Activated T-cell treated with anti-CD3 and anti-CD28 coated beads for 24 hours (primary cell): ENCODE measurements at places on chromosomes 5 and 9.
A peak's percentile ranks its signal among the peaks of the same experiment; 100 is the strongest.

- DNase-seq, result no peak
Observed at GRCh38 chr5:28415791-28416443, 1377.5 kb upstream of the CDH9 start.

DNA sequence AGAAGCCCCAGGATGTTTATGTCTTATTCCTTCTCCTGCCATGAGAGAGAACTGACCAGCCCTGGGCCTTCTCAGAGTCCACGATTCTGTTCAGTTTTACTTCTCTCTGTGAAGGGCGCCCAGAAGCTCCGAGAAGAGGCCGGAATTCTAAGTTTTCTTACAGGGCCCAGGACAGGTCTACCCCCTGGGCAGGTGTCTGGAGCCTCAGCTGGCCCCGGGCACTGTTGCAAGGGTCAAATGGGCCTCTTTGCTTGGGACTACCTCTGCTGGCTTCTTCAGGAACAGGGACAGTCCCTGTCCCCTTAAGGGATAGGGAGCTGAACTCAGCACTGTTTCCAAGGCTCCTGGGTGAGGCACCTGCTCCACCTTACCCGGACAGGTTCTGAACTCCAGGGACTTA lies 55.0 kb downstream of the RASGEF1C start:
- DNase-seq, result no peak

GRCh38 chr5:137696481-137696880 lies 39.4 kb downstream of the KLHL3 start:
- peak; percentile 57 for DNase-seq

DNA sequence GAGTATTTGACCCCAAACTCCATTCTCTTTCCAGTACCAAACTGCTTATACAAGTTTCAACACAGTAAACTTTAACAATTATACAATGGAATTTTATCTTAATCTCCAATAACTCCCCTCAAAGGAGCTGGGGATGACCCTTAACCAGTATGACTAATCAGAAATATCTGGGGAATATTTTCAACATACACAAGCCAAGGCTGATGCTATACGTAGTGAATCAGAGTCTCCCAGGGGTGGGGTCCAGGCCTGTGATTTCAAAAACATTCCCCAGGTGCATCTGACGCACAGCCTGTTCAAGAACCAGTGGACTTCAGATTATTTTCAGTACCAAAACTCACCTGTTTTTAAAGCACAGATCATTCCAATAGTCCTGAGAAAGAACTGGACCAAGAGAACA lies 11.8 kb upstream of the SEMA5A start:
- no peak for DNase-seq

GRCh38 chr5:173498286-173498685 lies 118.2 kb downstream of the BOD1 start:
- DNase-seq, result no peak

DNA sequence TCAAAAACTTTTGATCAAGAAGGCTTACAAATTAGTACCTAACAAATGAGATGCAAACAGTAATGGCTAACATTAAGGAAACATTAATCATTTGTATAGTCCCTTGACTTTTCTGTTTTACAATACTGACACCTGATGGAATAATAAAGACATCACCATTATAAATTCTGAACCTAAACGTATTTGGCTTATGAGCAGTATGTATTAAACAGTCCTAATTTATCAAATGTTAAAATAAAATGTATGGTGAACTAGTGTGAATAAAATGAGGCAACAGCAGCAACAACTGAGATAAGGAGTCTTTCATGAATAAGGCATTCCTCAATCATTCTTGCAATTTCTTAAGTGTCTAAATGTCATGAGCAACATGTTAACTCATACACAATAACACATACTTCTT lies 6.0 kb downstream of the PUM3 start:
- no peak for DNase-seq

DNA sequence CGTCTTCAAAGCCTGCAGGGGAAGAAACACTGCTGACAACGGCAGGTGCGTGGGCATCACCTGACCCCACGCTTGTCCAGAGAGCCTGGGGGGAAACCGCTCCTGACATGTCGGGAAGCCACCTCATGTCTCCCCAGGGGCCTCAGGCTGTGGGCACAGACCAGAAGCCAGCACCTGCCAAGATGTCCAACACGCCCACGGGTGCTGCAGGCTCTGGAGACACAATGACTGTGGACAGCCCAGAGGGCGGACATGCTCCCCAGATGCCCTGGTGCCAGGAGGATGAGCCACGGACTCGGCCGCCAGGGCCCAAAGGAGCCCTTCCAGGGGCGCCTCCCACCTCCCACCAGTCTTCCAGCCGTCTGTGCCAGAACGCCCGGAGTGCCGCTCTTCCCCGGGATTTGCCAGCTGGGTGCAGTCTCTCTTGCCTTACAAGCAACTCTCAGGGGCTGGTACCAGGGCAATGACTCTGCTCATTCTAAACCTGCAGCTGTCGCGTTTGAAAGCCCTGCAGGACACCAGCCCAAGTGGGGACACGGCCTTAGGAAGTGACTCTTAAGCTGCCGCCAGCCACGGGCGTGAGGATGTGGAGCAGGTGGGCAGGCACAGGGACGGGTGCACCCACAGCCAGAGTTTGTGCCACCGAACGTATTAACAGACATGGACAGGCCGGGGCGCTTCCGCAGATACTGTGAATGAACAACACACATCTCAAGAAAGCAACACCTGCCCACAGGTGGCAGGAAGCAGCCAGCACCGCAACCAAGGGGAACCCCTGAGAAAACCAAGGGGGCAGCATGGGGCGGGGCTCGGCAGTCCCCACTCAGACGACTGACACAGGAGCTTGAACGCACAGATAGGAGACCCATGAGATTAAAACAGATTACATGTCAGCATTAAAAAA lies 6.8 kb upstream of the LHX3 start:
- no peak for DNase-seq

DNA sequence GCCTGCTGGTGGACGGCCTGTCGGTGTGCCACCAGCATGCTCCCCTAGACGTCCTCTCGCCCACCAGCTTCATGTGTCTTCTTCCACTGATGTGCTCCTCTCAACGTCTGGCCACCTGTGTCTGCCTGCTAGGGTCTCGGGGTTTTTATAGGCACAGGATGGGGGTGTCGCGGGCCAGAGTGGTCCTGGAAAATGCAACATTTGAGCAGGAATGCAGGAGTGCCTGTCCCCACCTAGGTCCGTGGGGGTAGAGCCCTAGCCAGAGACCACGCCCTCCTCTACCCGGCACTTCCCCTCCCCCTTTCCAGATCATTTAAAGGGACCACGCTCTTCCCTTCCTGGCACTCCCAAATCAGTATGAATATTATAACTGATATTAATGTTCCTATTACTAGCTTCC lies 48.0 kb upstream of the OSMR start:
- no peak for DNase-seq

GRCh38 chr5:173919443-173919842 lies 31.3 kb downstream of the CPEB4 start:
- DNase-seq, result no peak

- DNase-seq, result no peak
Observed at GRCh38 chr5:59988396-59988795, 94.9 kb upstream of the PDE4D start.

- no peak for DNase-seq
Observed at GRCh38 chr5:171571663-171572062, 152.2 kb downstream of the FGF18 start.

DNA sequence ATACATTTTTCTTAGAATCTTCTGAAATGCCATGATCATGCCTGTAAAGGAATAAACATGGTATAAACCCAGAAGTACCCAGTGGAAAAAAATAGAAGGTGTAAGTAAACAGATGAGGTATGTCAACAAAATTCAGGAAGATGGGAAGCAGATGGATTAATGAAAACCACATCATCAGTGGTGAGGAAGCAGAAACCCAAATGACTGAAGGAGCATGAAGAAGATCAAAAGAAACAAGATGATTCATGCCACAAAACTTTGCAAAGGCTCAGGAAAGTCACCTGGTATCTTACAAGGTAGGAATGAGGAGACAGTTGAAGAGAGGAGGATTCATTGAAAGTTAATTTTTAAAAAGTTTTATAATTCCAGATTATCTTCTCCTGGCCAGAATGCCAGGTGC lies 132.8 kb upstream of the PAPPA start:
- DNase-seq, result no peak

- DNase-seq, result no peak
Observed at GRCh38 chr5:10735569-10736276, 25.3 kb downstream of the DAP start.

- DNase-seq, result no peak
Observed at GRCh38 chr9:18429070-18429469, 44.9 kb upstream of the ADAMTSL1 start.

- DNase-seq, result no peak
Observed at GRCh38 chr9:117368684-117369230, 46.1 kb downstream of the ASTN2 start.

- DNase-seq, result no peak
Observed at GRCh38 chr9:88889386-88889785, 101.9 kb upstream of the S1PR3 start.

DNA sequence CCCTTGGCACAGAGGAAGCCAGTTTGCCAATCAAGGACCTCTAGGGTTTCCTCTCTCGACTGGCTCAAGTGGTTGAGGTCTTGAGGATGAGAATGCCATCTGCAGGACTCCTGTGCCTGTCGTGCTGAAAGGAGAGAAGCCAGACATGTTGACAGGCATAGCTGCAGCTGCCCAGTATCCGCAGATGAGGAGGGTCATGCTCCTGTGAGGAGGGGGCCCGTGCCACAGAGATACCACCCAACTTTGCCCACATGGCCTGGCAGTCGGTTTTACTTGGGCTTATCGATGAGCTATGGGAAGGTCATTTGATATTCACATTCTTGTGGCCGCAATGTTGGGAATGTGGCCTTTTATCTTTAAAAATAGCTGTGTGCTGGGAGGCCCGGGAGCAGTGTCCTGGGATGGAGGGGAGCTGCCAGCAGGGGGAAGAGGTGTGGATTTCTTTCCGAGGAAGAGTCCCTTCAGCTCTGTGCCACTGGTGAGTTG lies 17.4 kb downstream of the FRMPD1 start:
- DNase-seq, result no peak

DNA sequence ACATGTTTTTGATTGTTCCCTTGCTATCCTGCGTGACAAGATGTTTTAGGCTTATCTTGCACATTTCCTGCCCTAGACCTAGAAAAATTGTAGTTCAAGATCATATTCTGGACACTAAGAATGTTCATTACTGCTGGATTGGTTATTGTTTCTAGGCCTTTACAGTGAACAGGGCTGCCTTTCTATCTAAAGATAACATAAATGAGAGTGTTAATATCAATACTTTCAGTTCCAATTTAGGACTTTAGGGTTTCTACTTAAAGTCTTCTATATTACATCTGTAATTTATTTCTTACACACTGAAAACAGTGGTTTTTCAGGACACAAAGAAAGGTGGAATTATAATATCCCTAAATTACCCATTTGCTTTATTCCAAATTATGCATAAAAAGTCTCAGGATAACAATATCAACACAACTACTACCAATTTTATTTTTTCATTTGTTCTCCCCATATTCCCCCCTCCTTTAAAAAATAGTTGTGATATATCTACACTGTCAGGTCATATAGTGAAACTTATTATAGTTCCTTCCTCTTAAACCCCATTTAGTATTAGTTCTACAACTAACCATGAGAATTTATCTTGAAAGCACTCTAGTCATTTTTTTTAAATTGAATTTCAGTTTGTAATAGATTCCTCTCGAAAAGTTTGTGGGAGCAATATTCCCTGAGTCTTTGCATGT lies 293.9 kb upstream of the RIOK2 start:
- no peak for DNase-seq

DNA sequence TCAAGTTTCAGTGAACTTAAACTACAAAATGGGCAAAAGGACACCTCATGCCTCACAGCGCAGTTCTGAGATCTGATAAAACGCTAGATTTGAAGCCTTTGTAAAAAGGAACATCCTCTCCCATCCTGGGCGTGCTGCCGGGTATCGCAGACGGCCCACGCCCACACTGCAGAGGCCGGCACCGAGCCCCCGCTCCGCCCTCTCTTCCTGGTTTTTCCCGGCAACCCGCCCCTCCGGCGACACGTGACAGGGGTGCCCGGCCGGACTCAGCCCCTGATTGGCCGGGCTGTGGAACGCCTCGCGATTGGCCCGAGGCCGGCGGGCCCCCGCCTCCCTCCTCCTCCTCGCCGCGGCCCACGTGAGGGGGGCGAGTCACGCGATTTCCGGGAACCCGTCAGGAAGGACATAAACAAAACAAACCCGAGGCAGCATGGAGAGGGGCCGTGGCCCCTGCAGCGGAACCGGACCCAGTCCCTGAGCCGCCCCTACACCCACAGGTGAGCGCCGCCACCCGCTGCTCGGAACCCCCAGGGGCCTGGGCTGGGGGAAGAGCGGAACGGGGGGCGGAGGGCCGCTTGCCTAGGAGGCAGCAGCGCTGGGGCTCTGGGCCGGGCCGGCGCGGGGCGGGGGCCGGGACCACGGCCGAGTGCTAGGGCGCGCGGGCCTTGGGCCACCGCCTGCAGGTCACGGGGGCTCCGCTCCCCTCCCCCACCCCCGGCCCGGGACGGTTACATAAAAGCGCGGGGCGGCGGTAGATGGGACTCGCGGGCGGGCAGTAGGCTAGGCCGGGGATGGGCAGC lies at the start of gene CREBRF:
Gene CREBRF (plus strand): TSS at position 370 of the 800 bp plus-strand sequence. CDS start 24,424 bp downstream, outside the sequence.
- peak; percentile 96 for DNase-seq

DNA sequence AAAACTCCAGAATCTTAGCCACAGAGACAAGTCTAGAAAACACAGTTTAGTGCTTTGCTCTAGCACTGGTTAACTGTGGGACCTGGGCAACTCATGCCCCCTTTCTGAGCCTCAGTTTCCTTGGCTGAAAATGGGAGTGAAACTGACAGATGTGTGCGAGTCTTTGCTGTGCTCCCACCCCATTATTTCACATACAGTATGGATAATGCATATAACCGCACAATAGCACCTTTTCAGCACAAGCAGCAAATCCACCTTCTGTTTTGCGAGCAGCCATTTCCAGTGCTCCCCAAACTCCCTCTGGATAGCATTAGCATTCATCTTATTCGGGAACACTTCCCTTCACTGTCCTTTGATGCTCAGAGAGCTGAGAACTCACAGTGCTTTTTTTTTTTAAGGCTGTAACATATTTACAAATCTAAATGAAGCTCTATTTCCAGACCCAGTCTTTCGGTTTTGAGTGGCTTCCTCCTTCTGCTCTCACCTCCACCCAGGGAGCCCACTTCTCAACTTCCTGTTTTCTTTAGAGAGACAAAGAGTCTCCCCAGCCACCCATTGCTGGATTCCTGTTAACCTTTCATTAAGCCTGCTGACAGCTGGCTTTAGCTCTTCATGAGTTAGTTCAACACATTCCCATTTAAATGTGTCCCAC lies 49.2 kb downstream of the TIMD4 start:
- no peak for DNase-seq

- no peak for DNase-seq
Observed at GRCh38 chr9:99905833-99906402, 536 bp upstream of the STX17 start.

DNA sequence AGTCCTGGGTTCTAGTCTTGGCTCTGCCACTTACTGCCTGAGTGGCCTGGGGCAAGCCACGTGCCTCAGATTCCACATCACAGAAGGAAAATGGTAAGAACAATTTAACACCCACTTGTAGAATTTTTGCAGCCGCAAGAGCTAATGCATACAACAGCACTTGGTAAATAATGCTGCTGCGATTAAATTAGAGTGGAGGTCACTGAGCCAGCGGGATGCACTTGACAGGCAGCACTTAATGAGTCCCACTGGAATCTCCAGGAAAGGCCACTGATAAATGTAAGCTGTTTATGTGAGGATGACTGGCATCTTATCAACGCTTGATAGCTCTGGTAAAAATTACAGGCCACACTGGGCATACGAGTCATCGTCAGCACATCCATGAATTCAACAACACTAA lies 59.4 kb upstream of the UBTD2 start:
- DNase-seq, result no peak
